ENCODE measurements at places on chromosomes 13 and 19. TPM values are rescaled to one million over a fixed set of nuclear protein-coding genes. Genes with fewer than 3 reads are reported as not detected.

DNA sequence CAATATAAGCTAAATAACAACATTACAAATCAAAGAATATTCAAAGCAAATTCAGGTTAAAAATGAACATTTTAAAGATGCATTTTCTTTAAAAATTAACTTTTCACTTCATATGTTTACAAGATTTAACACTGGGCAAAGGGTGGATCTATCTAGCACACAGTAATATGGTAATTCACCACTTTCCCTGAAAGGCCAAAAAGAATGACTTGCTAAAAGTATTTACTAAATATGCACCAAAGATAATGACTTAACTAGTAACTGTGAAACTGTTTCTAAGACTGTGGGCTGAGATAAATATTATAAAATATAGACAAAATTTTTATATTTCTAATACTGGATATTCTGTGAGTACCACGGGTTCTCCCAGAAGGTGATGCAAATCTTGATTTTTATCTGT is 4.5 kb upstream of the EEF1AKMT1 start:
- DNase-seq: no peak

PGLYRP1 gene
- 0.58 TPM for total RNA-seq

- DNase-seq: no peak
Observed at GRCh38 chr13:43631106-43631505, 155.7 kb downstream of the ENOX1 start.

CABP5 gene
- total RNA-seq: not detected

LYPD5 gene
- total RNA-seq: 3.6 TPM

NLRP11 gene
- not detected for total RNA-seq

- no peak for DNase-seq
Observed at GRCh38 chr19:32287086-32287485, 58.3 kb upstream of the ZNF507 start.

ZNF536 gene
- total RNA-seq: 0.09 TPM

TUBB4A gene
- total RNA-seq: 0.58 TPM

SOX1 gene
- not detected for total RNA-seq

DNA sequence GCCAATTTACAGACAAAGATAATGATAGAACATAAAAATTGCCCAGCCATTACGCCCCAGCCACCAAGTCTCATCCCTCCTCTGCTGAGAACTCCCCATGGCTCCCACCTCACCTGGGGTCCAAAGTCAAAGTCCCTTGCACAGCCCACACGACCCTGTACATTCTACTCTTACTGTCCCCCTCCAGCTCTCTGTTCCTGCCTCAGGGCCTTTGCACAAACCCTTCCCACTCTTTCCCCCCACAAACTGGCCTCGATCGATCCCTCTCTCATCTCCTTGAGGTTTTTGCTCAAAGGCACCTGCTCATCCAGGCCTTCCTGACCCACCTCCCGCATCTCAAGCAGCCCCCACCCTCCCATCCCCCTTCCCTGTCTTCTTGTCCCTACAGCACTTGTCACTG is 1.3 kb downstream of the DOCK6 start:
- DNase-seq: no peak

- no peak for DNase-seq
Observed at GRCh38 chr13:45799451-45799850, 52.1 kb downstream of the SIAH3 start.

DNA sequence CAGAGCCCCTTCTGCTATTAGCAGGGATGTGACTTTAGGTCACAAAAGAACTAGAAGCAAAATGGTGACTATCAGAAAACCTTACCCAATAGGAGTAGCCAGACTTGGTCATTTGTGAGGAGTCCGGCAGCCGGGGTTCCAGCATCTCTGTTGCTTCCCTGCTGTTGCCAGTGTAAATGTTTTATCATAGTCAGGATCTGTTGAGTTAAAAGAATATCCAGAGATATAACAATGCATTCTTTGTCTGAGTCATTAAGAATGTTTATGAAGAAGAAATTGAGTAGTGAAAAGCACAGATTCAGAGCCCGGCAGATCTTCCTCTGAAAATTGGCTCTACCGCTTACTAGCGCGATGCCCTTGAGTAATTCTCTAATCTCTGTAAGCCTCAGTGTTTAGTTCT is 84.2 kb downstream of the COL4A2 start:
- DNase-seq: no peak

DNA sequence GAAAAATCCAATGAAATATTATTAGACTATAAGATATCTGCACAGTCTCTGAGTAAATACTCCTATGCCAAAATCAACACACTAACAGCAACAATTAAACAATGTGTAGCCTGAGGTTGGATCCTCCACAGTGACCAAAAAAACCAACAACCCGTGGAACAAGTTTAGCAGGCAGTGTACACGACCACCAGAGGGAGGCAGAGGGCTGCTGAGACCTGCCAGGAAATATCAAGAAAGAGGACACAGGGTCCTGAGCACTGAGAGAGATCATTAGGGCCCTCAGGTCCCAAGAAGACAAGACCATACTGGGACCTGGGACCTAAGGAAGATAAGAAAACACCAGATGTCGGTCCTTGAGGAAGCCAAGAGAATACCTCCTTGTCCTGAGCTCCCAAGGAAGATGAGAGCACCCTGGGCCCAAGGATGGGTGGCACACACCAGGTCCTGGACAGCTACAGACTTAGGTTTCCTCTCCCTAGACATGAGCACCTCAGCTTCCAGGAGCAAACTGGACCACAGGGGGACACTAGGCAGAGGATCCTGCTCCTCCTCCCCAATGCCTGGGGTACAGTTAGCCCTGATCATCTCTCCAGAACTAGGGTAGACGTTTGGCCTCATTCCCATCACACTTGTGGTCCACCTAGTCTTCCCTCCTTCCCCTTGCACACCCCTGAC is 822 bp upstream of the ZNF274 start:
- no peak for DNase-seq

- no peak for DNase-seq
Observed at GRCh38 chr19:11365557-11366117, 8.8 kb upstream of the SWSAP1 start.

GRCh38 chr19:7729831-7730285 is 2.1 kb downstream of the CLEC4G start:
- DNase-seq: no peak

GRCh38 chr13:32733690-32734089 is 147.4 kb downstream of the PDS5B start:
- DNase-seq: no peak

- DNase-seq: no peak
Observed at GRCh38 chr13:51221108-51221507, 1.1 kb upstream of the FAM124A start.

DNA sequence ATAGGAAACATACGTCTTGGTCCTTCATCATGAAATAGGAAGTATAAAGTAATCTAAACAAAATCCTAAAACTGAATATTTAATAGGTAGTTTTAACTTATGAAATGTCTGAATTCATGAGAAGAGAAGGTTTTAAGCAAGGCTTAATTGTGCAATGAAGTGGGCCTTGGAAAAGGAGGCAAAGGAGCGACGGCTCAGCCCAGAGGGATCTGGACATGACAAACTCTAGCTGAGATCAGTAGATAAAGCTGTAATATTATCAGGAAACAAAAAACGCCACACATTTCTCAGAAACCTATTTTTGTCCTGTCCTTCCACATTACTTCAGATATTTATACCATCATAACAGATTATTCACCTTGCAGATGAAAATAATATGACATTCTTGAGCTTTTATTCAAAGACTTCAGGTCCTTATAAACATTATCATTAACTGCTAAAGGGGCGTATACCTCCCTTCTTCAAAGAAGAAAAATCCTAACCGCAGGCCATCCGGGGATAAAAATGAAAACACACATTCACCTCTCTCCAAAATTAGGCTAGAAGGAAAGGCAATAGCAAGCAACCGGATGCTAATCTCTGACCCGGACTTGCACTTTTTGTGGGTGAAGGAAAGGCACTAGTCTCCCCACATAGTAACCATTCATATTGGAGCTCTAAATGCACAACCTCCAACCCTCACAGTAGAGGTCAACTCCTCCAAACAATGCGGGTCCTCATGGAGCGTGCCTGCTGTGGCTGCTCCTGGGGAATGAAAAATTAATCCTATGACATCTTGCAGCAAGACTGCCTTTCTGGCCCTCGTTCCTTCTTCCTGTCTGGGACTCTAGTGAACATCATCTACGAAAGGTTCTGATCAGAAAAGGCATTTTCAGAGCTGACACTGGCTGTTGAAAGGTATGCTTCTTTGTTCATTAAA is 108.8 kb downstream of the TBC1D4 start:
- no peak for DNase-seq

- DNase-seq: no peak
Observed at GRCh38 chr13:50015258-50015657, at the start of gene KCNRG. TSS of gene KCNRG (plus strand) at chr13:50015444. CDS start at chr13:50015494, 50 bp downstream.

DNA sequence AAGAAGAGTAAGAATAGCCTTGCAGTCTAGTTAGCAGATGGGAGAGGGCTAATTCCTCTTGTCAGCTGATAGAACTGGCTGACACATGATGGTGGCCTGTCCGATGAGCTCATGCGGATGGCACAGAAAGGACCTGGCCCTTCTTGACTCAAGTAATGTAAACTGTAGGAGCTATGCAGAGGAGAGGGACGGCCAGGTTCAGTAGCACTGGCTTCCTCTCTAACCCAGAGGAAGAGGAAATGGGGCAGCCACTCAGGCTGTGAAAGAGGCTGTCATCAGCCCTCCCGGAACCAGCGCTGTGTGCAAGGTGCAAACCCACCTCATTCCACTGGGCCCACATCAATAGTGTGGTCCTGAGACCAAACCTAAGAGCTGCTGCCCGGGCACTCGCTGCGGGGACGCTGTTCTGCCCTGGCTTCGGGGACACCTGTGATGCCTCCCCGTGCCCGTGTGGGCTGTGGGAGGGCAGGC is 30.8 kb upstream of the USE1 start:
- DNase-seq: no peak

- DNase-seq: peak; percentile 38
Observed at GRCh38 chr13:113845723-113846635, 17.9 kb downstream of the GAS6 start.
